ENCODE measurements at places on chromosomes 3 and 15.

GRCh38 chr15:60853109-60853508 lies 374.2 kb upstream of the ICE2 start:
- no peak for DNase-seq

DNA sequence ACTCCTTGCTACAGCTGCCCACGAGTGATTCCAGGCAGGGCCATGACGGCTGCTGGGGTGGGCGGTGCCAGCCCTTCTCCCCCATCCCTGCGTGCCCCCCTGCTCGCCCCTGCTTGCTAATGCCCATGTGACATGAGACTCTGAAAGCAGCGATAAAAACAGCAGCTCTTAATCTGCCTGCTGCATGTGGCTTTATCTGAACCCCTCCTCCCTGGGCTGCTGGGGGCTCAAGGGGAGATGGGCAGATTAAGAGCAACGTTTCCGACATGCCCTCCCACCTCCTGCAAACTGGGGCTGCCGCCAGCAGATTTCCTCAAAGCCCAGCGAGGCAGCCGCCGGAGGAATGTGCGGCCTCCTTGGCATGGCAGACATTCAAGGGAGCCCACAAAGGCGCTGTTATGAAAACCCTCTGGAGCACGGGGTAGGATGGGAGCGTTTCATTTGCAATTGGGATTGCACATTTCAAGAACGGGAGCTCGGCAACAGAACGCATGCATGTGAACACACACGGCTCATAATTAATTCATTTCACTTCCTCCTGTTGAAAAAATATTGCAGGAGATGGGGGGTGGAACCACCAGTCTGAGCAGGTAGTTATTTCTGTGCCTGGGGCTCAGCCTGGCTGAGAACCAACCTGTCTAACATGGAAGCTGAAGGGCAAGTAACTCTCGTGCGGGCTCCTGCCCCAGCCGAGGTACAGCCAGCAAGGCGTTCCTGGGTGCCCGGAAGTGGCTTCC lies 504.2 kb upstream of the PROK2 start:
- DNase-seq, result no peak

DNA sequence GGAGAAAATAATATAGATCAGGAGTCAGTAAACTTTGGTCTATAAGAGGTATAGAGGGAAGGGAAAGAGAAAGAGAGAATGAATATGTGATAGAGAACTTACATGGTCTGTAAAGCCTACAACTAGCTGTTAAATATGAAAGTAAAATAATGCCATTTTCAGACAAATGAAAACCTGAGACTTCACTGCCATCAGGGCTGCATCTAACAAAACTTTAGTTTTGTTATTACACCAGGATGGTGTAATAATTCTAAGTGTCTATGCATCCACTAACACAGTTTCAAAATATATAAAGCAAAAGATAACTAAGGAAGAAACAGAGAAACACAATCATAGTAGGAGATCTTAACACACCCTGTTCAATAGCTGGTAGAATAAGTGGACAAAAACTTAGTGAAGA lies 217.7 kb downstream of the KLF13 start:
- DNase-seq, result no peak

DNA sequence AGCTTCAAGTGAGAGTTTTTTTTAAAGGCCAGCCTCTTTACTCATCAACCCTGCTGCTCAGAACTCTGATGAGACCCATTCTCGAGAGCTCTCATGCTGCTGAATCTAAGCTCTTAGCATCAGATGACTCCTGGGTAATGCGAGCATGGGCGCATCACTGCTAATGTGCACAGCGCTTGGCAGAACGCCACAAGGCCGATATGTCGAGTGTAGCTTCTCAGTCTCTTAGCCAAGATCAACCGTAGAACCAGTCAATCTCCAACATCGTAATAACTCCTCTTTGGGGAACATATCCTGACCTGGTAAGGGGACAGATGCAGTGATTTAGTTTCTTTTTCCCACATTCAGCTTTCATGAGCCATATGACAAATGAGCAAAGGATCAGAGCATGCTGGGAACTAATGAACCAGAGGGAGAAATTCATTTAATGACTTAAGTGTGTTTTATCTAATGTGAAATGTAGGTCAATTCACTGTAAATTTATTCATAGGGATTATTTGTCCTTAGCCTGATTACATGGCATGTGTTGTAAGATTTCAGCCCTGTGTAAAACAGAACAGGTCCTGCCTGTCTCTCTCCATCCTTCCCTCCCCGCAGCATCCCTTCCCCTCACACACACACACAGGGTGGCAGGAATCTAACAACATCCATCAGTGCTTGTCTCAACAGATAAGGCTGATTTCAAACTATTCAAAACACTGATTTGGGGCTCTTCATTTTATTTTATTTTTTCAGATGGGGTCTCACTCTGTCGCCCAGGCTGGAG lies 195.4 kb upstream of the C2CD4B start:
- no peak for DNase-seq

DNA sequence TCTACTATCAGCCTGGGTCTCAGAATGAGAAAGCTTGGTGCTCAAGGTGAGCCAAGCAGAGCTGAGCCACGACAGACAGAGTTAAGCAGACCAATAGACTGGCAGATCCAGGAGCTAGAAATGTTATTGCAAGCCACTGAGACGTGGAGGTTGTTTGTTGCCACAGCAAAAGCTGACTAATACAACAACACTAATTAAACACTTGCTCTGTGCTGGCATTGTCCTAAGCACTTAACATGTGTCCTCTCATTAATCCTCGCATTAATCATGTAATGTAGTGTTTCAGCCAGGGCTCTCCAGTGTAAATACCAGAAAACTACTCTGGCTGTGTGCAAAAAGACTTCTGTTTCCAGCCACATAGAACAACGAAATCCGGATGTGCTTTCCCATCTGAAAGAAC lies 11.6 kb upstream of the SPSB4 start:
- DNase-seq, result no peak

- DNase-seq, result no peak
These were observed 56.9 kb upstream of the TBC1D5 start for GRCh38 chr3:17799312-17799711.

DNA sequence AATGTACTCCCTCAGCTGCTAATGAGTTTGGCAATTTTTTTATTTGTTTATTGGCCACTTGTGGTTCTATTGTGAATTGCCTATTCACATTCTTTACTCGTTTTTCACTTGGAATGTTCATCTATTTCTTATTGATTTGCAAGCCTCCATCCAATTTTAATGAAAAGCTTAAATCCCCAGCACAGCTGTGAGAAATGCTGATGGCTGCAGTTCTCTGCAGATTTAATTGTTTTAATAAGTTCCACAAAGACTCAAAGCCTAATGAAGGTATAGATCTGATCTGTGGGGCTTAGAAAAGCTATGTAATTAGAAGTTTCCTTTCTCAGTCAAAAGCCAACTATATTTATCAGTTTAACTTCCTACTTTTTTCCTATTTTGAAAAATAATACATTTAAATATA lies 41.5 kb downstream of the LYZL4 start:
- DNase-seq, result no peak

DNA sequence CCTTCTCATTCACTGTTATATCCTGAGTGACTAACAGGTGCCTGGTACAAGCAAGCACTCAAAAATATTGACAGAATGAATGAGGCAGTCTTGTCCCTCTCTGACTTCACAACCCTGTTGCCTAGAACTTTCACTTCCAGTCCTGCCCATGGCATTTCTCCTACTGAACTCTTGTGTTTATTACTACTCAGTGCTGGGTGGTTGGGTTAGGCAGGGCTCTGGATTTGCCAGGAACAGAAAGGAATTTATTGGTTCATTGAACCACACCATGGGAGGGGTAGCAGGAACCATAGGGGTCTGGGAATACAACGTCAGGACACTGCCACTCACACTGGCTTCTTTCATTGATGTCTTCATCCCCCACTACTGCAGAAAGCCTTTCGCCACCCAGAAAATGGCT lies 41.9 kb upstream of the SEMA4B start:
- DNase-seq, result no peak

- DNase-seq, result no peak
These were observed 27.7 kb upstream of the SLC4A7 start for GRCh38 chr3:27511724-27512422.

DNA sequence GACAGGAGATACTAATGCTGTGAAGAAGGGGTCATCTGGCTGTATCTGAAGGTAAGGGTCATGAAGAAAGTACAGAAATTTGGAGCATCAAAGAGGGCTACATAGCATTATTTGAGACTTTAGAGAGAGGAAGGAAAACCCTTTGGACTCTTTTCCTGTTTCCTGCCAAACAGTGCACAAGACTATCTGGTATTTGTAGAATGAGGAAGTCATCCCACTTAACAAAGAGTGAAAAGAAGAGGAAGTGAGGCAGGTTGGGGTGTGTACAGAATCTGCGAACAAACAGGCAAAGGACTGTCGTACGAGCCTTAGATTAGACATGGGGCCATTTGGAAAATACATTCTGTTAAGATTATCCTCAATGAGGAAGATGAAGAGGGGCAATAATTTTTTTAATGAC lies 546.8 kb upstream of the EPHA6 start:
- DNase-seq, result no peak

GRCh38 chr3:196501316-196502044 lies 2.1 kb downstream of the RNF168 start:
- no peak for DNase-seq

GRCh38 chr3:50653937-50654595 lies 20.7 kb upstream of the DOCK3 start:
- no peak for DNase-seq

DNA sequence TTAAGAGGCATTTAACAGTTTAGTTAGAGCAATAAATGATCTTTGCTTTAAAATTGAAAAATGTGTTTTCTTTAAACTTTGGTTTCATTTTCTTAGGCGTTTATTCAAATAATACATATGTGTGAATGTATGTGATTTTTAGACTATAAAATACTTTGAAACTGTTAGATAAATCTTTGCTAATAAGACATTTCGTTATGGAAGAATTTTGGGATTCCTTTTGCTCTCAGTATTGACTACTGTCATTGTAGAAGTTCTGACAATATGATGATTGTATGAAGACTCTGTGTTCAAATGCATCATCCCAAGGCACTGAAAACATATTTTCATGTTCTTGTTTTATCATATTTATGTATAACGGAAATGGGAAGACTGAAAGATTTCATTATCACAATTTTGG lies 43.8 kb upstream of the GOLGA8A start:
- DNase-seq, result no peak

- DNase-seq, result no peak
These were observed 251.1 kb downstream of the CHL1 start for GRCh38 chr3:447671-448070.
